ENCODE measurements at places on chromosomes 4 and X.

GRCh38 chrX:17262123-17262522 is 112.9 kb upstream of the NHS start:
- DNase-seq: no peak

DNA sequence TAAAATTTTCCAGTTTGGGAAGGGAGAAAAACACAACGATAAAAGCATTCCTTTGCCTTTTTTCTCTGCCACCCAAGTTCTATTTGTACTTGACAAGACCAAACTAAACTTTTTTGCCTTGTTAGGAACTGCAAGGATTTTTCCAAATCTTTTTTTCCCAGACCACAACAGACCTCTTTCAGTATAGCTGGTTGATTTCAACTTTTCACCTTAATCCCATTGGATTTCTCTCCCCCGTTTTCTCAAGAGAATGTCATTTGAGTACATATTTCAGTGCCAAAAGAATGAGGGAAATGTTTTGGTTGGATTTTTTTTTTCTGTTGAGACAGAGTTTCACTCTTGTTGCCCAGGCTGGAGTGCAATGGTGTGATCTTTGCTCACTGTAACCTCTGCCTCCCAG is 18.5 kb upstream of the SGMS2 start:
- DNase-seq: no peak

- no peak for DNase-seq
Observed at GRCh38 chrX:104335756-104336155, 81.0 kb upstream of the ESX1 start.

- DNase-seq: no peak
Observed at GRCh38 chr4:78610546-78611214, 59.1 kb downstream of the ANXA3 start.

GRCh38 chr4:82679531-82679930 is 117.7 kb upstream of the TMEM150C start:
- DNase-seq: no peak

DNA sequence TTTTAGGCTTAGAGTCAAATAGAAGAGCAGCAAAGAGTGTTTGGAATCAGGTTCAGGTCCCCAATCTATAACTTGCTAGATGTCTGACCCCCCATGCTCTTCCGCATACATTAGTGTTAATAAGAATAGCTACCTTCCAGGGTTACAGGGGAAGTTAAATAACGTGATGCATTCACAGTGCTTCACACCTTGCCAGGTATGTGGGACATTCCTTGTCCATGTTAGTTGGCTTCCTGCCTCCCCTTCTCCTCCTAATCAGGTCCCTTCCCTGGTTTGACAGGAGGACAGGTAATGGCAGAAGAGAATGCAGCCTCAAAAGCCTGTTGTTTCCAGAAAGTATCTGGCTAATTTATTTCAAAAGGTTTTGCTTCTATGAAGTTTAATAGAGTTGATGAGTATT is 248.7 kb downstream of the MID1IP1 start:
- DNase-seq: no peak

GRCh38 chr4:88719381-88719780 is 21.8 kb upstream of the NAP1L5 start:
- no peak for DNase-seq

GRCh38 chrX:129139837-129140598 is 383.3 kb downstream of the SMARCA1 start:
- no peak for DNase-seq

GRCh38 chr4:133355633-133356032 is 206.5 kb downstream of the PCDH10 start:
- DNase-seq: no peak

GRCh38 chrX:13655674-13656073 is 2.7 kb downstream of the TCEANC start:
- no peak for DNase-seq

- no peak for DNase-seq
Observed at GRCh38 chr4:2272828-2273120, 10.9 kb upstream of the MXD4 start.

DNA sequence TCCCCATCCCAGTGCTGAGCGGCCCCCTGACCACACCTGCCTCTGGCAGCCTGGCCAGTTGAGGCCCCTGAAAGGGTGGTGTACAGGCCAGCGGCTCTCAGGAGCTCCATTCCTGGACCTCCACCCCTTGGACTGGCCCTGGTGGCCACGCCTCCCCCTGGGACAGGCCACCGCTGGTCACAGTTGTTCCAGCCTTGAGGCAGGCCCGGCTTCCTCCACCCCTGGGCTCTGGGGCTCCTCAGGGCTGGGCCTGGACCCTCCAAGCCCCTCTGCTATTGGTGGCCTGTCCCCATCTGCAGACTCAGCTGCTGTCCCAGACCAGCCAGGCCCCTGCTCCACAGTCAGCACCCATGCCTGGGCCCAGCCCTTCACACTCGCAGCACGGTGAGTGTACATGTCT is 93.2 kb upstream of the NKX1-1 start:
- no peak for DNase-seq

DNA sequence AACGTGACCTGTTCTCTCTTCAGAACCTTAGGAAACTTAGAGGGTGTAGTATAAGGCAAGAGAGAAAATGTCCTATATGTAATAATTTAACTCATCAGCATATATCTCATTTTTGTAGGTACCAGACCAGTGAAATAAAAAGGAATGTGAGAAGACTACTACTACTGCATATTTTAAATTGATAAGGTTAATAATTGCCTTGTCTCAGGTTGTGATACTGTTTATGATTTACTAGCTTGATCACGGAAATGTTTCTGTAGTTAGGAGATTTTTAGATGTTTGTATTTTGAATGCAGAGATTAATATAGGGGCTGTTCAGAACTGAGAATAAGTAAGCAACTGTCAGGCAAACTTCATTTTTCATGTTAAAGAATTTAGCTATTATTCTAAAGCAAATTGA is 1563.4 kb downstream of the C4orf33 start:
- no peak for DNase-seq

GRCh38 chr4:155413451-155413850 is 36.7 kb upstream of the MAP9 start:
- no peak for DNase-seq

DNA sequence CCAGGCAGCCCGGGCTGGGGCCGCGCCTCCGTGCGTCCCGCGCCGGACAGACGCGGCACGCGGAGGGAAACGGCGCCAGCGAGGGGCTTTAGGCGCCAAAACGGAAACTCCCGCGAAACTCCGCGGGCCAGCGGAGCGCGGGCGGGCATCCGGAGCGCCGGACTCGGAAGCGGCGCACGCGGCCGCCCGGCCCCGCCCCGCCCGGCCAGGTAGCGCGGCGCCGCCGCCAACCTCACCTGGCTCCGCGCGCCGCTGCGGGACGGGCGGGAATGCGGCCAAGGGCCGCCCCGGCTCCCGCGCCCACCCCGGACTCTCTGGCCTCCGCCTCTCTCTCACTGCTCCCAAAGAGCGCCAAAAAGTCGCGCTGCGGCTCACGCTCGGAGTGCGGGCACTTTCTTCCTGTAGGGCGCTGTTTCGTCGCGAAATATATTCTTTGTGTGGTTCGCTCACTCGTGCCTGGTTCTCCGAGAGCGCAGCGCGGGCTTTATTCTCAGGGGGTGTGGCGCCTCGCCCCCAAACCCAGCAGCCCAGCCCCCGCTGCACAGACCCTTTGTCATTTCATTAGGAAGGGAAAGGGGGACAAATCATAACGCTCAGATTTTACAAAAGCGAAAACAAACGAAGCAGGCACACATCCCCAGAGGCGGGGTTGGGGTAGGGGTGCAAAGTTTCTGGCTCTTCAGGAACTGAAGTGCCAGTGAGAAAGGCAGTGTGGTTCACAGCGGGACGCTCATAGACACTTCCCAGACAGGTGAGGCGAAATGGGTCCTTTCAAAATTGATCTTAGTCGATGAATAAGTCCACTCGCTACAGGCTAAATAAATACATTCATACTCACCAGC is 961 bp upstream of the MBNL3 start:
- peak; percentile 28 for DNase-seq

- no peak for DNase-seq
Observed at GRCh38 chr4:33914386-33914785, 2329.9 kb downstream of the ARAP2 start.

GRCh38 chr4:16759931-16760582 is 138.4 kb downstream of the LDB2 start:
- no peak for DNase-seq

- no peak for DNase-seq
Observed at GRCh38 chrX:132226169-132226568, 6.9 kb upstream of the RAP2C start.

DNA sequence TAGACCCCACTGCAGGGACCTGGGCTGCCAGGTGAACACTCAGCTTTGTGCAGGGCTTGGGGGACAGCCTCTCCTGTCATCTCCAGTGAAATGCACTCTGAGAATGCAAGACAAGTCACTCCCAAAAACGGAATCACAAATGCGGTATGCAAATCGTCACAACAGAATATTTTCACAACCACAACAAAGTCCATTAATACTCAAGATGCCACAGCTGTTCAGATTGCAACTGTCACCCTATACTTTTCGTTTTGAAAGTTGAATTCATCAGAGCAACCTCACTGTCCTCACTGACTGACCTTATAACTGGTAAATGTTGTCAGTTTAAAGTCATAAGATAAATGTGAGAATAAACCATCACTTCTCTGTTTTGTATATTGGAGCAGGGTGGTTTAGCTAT is 16.6 kb downstream of the JAKMIP1 start:
- DNase-seq: no peak

- DNase-seq: peak; percentile 16
Observed at GRCh38 chrX:49184294-49185281, 1.6 kb downstream of the PRICKLE3 start.

GRCh38 chr4:163959932-163960331 is 465.4 kb downstream of the TMA16 start:
- no peak for DNase-seq

GRCh38 chr4:23882976-23883531 is 6.8 kb downstream of the PPARGC1A start:
- DNase-seq: no peak

- no peak for DNase-seq
Observed at GRCh38 chr4:11436084-11436483, 7.4 kb upstream of the HS3ST1 start.

- no peak for DNase-seq
Observed at GRCh38 chrX:23374291-23374690, 39.6 kb downstream of the PTCHD1 start.

- no peak for DNase-seq
Observed at GRCh38 chr4:85979276-85979675, 380.6 kb downstream of the MAPK10 start.

GRCh38 chrX:109775386-109775785 is 42.3 kb upstream of the ACSL4 start:
- no peak for DNase-seq

DNA sequence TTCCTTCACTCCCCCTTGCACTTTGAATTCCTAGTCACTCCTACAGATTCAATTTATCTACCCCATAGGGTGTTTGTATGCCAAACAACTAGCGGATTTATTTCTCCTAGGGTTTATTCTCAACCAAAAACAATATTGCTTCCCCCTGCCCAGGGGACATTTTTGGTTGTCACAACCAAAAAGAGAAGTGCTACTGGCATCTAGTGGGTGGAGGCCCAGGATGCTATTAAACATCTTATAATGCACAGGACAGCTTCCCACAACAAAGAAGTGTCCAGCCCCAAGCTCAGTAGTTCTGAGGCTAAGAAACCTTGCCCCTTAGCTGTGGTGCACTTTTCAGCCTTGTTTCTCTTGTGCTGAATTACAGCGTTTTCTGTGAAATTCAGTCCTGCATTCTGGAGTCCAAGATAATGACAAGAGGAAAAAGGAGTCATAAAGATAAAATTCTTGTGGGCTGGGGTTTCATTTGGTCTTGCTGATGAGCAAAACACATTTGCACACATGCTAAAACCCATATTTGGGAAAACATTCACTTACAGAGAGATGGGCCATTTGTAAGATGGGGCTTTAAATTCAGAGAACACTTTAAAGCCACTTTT is 11.2 kb upstream of the SYTL4 start:
- DNase-seq: no peak

DNA sequence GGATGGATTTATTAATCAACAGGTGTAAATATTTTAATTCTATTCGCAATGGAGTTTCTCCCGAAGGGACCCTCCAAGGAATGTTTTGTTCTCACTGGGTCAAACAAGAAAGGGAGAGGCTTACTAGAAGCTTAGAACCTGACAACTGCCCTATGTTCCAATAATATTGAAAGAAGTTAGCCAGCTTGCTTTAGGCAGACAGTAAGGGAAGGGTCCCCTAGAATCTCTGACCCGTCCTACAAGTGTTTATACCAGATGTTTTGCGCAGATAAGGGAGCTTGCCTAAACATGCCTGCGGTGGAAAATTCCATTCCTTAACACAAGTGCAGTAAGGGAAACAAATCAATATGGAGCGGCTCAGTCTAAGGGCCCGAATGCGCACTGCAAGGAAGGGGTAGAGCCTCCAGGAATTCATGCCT is 17.7 kb downstream of the IL21 start:
- no peak for DNase-seq

GRCh38 chr4:106301393-106302061 is 14.5 kb downstream of the TBCK start:
- no peak for DNase-seq

- DNase-seq: no peak
Observed at GRCh38 chr4:40280586-40280985, 54.5 kb upstream of the CHRNA9 start.

GRCh38 chr4:78542373-78542772 is 9.2 kb upstream of the ANXA3 start:
- no peak for DNase-seq

- DNase-seq: no peak
Observed at GRCh38 chrX:132413459-132413858, 75.4 kb downstream of the MBNL3 start.

GRCh38 chrX:78140206-78140605 is 756 bp upstream of the TAF9B start:
- DNase-seq: no peak

- DNase-seq: no peak
Observed at GRCh38 chr4:3671571-3672464, 94.4 kb upstream of the ADRA2C start.

- DNase-seq: no peak
Observed at GRCh38 chr4:6647582-6648230, 7.2 kb downstream of the MRFAP1 start.

DNA sequence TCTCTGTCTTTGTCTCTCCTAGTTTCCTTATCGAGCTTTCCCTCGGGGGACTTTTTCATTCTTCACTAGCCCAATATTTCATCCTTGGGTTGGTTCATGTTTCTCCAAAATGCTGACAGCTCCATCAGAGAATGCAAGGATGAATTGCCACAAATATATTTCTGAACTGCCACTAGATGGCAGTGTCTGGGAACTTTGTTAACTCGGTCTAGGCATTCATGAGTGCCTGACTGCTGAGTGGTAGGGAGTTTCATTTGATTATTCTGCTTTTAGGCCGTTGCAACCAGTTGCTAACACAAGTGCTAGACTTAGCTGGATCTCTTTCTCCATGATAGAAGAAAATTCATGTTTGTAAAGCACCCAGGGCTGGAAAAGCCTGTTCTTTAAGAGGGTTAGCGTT is 73.5 kb upstream of the RAP2C start:
- DNase-seq: no peak
